ENCODE measurements at places on chromosomes 12 and 14. TPM values are rescaled to one million over a fixed set of nuclear protein-coding genes. Genes with fewer than 3 reads are reported as not detected.

DNA sequence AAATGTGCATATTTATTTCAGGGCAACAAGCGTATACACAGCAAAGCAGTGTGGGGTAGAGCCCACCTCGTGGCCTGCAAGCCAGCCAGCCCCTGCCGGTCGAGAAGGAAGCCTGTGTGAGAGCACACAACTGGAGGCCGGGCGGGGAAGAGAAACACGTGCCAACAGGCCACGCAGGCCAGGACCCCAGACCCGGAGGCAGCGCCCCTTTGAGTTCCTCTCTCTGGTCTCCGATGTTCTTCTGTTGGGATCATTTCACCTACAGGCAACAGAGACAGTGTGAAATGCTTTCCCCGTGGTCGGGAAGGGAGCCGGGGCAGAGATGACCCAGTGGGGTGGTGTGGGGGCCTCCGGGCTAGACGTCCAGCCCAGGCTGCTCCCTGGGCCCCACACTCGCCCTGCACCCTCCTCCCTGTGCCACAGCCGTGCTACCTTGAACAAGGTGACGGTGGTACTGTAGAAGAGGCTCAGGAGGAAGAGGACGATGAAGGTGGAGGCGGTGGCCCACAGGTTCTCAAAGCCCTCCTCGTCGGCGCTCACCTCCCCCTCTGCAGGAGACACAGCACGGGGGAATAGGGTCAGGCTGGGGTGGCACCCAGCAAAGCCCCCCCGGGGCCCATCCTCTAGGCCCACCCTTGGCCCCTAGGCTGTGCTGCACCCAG, 325.5 kb downstream of the TMEM121 start:
- peak; percentile 80 for DNase-seq

DNA sequence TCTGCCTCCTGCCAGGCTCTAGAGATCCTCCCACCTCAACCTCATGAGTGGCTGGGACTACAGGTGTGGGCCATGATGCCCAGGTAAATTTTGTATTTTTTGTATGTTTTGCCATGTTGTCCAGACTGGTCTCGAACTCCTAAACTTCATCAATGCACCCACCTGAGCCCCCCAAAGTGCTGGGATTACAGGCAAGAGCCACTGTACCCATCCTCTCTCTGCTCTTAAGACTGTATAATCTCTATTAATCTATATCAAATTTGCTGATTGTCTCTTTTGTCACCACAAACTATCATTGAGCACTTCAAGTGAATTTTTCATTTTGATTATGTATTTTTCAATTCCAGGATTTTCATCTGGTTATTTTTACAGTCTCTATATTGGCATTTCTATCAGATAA, 440.3 kb downstream of the NOVA1 start:
- DNase-seq: no peak

DNA sequence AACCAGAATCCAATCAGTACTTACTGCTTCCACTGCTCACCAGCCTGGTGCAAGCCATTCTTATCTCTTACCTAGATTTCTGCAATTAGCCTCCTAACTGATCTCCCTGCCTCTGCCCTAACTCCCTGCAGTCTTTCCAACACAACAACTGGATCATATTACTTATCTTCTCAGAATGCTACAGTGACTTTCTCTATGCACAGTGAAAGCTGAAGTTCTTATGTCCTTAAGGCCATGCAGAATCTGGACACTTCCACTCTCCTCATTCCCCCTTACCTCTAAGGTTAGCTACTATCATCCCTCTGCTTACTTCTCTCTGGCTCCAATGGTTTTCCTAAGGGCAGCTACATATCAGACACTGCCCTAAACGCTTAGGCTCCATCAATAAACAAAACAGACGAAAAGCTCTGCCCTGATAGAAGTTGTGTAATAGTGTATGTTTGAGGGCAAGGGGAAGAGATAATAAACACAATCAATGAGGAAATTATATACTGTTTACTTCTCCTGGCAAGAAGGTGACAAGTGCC, 4.0 kb downstream of the KTN1 start:
- no peak for DNase-seq

GRCh38 chr12:12442548-12443071, 85.7 kb downstream of the BORCS5 start:
- DNase-seq: no peak

DNA sequence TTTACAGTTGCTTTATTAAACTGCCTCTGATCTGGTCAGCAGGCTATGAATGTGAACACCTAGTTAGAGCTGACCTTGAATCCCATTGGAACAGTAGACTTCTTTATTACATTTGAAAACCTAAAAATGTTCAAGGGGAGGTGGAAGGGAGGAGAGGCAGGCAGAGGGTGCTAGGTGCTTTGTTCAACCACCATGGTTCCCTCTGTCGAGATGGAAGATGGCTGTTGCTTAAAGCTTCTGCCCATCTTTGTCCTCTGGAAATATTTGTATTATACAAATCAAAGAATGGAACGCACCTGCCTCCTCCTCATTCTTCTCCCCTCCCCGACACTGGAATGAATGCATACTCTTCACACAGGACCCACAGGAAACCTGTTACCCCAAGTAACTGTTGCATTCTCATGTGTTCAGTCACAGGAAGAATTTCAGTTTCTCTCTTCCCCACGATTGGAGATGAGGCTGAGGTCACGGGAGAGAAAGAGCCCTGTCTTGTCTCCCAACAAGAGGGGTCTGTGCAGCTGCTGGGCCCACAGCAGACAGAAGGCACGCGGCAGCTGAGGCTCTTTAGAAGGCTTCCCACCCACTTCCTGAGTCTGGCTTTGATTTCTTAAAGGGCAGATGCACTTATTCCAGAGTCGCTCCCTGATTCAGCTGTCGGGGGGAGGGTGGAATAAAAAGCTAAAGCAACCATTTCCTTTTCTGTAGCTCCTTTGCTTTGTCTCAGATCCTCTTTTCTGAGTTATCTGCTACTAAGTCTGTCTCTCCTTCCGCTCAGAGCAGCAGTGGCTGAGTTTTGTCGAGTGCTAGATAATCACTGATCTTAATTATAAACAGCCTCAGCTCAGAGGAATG, 217.9 kb upstream of the BTG1 start:
- no peak for DNase-seq

- DNase-seq: no peak
Observed at GRCh38 chr12:12141000-12141399, 70.3 kb downstream of the BCL2L14 start.

DNA sequence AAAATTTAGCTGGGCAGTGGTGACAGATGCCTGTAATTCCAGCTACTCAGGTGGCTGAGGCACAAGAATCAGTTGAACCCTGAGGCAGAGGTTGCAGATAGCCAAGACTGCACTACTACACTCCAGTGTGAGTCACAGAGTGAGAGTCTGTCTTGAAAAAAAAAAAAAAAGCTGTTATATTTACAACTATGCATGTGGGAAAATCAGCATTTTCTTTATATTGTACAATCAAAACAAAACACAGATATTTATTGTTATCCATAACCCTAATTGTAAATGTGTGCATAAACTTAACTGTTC, 12.5 kb downstream of the C1R start:
- DNase-seq: no peak

- no peak for DNase-seq
Observed at GRCh38 chr12:109709401-109709991, 4.1 kb upstream of the FAM222A start.

- DNase-seq: no peak
Observed at GRCh38 chr12:89278862-89279261, 73.4 kb downstream of the DUSP6 start.

DNA sequence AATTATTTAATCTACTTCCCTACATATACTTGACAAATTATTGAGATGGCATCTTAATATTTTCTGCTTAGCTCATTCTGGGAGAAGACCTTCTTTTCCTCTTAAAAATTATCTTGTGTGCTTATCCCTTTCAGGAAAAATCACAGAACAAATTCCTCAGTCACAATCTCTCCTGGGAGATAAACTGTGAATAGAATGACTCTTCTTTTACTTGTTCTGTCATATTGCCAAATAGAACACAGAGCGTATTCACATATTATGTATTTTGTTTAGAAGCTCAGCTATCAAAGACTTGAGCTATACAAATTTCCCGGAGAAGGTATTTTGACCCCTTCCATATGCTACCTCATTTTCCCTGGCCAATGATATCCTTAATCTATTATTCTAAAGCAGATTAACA, 146.7 kb downstream of the TMEM117 start:
- no peak for DNase-seq

DNA sequence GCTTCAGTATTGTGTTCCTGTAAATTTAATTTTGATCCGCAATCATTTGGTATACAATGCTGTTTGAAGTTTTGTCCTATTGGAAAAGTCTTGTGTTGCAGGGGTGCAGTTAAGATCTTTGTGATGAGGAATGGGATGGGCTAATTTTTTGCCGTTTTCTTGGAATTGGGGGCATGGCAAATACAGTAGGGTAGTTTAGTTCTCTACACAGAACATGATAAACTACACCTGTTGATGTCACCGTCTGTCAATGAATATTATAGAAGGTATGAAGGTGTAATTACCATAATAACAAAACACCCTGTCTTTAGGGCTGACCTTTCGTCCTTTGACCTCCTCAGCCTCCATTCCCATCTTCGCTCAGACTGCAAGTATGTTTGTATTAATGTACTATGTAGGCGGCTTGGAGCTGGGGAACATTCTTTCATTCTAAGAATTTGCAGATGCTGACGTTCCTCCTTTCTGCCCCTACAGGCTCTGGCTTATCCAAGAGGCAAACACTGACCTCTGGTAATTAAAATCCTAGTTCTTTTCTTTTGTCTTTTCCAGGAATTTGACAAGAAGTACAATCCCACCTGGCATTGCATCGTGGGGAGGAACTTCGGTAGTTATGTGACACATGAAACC, 1.7 kb downstream of the DYNLL1 start:
- no peak for DNase-seq

GRCh38 chr14:105486163-105486973, at the start of gene CRIP1:
Gene CRIP1 (plus strand): TSS chr14:105486886. CDS start chr14:105487260, 374 bp downstream.
- DNase-seq: no peak

DNA sequence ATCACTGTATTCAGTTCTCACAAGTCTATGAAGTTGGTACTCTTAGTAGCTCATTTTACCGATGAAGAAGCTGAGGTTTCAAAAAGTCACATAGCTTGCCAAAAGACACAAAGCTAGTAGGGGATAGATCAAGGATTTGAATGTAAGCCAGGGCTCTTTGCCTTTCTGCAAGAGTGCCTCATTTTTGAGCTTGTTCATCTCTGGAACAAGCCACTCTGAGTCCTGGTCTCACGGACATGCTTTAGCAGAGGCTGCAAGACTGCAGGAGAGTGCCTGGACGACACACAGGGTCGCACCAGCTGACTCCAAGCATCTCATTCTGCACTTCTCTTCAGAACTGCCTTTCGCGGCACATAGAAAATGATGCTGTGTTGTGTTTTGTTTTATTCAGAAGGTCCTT, 3.7 kb downstream of the NUAK1 start:
- DNase-seq: no peak

- DNase-seq: no peak
Observed at GRCh38 chr12:9794484-9795093, 32.7 kb upstream of the KLRF1 start.

DNA sequence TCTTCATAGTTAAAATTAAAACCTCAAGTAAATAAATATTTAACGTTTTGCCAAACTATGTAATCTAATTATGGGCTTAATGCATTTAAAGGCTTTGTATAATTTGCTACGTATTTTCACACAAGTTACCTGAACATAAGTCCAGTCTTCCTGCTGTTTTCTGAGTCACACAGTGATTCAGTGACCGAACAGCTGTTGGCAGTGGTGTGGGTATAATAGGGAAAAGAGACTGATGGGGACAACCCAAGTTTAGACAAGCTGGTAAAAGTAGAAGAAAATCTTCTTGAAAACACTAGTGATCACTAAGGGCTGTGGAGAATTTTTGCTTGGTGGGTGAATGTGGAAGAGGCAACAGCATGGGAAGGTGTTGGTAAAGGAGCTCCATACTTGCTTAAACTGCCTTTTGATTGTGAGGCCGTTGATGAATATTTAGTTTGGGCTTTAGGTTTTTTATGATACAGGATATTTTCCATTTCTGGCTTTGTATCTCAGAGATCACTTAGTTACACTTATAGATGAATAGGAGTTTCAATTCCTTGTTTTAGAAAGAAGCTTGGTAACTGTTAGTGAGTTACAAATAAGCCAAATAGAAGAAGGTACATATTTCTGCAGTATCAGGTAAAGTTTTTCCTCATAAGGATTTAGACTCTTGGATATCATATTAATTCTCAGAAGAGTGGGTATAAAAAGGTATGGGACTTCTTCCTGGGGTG, 23.9 kb downstream of the LRRK2 start:
- no peak for DNase-seq

DNA sequence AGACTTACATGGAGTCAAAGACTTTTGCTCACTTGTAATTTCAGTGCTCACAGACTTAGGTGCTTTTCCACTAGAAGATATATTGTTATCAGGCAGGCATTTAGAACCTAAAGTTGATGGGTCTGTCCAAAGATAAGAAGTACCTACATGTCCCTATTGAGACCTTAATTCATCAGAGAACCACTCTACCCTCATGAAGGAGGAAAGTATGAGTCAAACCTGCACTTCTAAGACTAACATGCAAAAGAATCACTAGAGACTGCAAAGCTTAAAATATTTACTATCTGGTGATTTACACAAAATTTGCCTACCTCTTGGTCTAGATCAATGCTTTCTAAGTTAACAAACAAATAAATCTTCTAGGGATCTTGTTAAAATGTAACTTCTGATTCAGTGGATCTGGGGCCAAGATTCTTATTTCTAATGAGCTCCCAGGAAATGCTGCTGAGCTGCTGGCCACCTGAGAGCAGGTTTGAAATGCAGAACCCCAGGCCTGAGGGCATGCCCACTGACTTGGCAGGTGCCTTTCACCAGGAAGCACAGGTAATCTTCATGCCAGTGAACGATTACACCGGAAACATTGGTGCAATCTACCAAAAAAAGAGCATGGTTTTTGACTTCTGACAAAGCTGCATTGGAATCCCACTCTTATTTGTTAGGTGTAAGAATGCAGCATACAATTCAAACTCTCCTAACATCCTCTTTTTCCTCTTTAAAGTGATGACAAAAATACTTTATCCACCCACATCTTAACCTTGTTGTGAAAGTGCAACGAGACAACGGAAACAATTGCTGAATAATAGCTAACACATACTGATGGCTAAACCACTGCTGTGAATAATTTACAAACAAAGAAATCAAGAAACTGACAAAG, 214.2 kb downstream of the ADAMTS20 start:
- DNase-seq: no peak

HEATR5A gene
- total RNA-seq: 16.9 TPM

GLIPR1 gene
- 6.6 TPM for total RNA-seq

CISTR gene
- total RNA-seq: not detected

C14orf93 gene
- total RNA-seq: 16.0 TPM

NTF3 gene
- 1.7 TPM for total RNA-seq

CHGA gene
- 5.4 TPM for total RNA-seq

SAMD4A gene
- total RNA-seq: 43.0 TPM

PRB3 gene
- total RNA-seq: not detected

CELA1 gene
- not detected for total RNA-seq

SIX4 gene
- total RNA-seq: 1.5 TPM

ZNF384 gene
- 31.9 TPM for total RNA-seq

C12orf60 gene
- 0.74 TPM for total RNA-seq

MYF6 gene
- not detected for total RNA-seq

C12orf56 gene
- total RNA-seq: 7.4 TPM

DIO2 gene
- total RNA-seq: 38.5 TPM

Measured in vagina (tissue), 2 donors.